ENCODE measurements at places on chromosomes 1 and 21.

- no peak for DNase-seq
Observed at GRCh38 chr1:60133848-60134247, 60.3 kb upstream of the C1orf87 start.

- DNase-seq, result no peak
Observed at GRCh38 chr1:181484821-181485220, 1.5 kb downstream of the CACNA1E start.

DNA sequence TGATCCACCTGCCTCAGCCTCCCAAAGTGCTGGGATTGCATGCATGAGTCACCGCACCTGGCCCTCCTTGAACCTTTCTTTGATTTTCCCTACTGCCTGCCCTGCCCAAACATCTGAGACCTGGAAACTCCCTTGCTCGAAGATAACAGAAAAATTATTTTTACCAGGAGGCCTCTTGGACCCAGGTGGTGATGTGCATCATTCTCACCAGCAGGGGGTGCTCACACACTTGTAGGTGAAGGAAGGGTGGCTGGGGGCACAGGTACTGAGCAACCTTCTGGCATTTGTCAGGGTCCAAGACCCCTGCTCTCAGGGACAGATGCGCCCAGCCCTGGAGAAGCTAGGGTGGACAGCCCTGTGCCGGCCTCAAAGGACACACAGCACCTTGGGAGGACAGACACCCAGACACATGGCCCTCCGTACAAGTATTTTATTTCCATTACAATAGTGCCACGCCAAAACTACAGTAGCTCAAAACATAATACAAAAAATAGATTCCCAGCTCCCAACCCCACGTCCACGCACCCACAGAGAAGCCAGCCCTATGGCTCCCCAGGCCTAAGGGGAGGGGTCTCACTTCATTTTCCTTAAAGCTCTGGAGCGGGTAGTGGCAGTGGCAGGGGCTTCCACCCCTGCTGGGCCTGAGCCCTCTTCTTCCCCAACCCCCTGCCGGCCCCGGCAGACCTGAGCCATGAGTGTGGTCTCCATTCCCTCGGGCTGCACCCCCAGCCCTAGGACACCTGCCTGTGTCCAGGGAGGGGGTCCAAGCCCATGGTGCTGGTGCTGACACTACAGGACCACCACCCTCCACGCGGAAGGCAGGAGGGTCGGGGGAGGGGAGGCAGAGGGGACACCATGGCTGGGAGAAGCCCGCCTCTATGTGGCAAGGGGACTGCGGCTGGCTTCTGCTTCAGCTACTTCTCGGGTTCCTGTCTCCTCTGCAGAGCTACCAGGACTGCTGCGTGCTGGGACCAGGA lies 40.4 kb upstream of the EIF4G3 start:
- DNase-seq, result no peak

DNA sequence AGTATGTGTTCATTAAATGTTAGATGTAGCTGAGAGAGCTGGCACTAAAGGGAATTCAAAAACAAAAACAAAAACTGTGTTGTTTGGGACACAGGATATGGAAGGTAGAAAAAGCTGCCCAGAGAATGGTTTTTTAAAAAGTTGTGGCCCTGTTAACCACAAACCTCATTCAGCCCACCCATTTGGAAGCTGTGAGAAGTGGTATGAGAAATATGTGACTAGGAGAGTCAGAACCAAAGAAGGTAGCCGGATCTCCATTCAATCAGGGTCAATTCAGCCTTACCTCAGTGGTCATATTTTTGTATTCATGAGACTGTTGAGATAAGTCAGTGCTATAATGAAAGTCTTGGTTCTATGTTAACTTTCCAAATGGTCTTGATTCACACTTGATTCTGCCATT lies 29.8 kb upstream of the CACYBP start:
- DNase-seq, result no peak

- DNase-seq, result no peak
Observed at GRCh38 chr1:94202241-94202640, 35.1 kb downstream of the ARHGAP29 start.

DNA sequence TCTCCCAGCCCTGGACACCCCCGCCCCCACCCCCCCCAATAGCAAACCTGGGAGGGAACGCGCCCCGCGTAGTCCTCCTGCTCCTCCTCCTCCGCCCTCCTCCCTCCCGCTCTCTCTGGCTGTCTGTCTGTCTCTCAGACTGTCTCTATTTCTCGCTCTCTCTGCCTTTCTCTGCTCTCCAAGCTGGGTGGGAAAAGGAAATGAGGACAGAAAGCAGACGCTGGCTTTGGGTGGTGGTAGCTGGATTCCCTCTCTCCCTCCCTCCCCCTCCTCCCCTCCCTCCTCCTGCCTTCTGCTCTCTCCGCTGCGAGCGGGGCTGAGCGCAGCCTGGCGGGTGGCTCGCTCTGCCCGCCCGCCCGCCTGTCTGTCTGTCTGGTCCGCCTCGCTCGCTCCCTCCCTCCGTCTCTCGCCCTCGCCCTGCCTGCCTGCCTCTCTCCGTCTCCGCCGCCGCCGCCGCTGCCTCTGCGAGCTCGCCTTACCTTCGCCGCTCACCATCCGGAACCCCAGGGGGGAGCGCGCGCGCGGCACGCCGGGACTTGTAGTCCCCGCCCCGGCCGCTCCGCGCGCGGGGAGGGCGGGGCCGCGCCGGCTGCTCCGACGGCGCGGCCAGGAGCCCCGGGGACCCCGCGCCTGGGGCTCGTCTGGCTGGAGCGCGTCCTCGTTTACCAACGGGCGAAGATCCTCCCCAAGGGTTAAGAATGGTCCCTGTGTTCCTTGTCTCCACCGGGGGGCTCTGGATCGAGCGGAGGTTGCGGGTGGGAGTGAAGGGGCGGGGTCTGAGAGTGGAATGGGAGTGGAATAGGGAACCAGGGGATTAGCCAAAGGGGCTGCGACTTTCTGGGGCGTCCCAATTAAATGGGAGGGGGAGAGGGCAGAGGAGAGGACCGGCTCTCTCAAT lies at the start of gene AHDC1:
Gene AHDC1, minus strand, starts transcription at position 464 of the 898 bp plus-strand sequence. CDS start 52,029 bp downstream, outside the sequence.
- DNase-seq, result no peak

DNA sequence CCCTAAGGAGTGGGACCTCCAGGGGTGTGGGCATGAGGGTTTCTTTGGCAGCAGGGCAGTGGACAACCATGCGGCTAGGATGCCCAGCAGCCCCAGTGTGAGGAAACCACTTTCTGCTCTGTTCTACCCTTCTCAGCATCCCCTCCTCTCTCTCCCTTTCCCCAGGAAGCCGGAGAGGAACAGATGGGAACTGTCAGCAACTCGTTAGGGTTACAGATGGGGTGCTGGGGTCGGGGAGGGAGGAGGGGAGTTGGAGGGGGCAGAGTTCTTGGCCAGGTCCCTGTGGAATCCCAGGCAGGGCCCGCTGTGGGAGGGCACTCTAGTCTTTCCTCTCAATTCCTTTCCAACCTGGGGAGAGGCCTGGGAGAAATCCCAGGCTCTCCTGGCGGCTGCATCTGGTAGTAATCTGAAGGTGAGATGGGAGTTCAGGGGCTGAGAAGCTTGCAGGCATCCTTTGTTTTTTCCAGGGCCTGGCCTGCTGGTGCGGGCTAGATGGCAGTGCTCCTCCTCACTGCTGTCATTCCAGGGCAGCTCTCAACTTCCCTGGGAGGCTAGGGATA lies 93.9 kb upstream of the CSF3R start:
- DNase-seq, result no peak

DNA sequence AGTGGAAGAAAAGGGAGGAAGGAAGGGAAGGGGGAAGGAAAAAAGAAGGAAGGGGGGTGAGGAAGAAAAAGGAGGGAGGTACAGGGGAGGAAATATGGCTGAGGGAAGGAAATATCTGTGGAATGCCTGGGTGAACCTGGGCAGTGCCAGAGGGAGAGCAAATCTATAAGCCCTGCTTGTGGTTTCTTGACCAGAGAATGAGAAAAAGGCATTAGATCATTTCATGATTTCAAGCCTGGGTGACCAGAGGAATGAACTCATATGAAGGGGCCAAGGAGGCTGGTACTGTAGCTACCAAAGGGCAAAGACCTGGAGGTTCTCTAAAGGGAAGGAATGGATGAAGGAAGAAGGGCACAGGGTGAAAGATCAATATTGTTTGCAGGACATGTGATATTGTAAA lies 31.4 kb downstream of the GNG12 start:
- no peak for DNase-seq

DNA sequence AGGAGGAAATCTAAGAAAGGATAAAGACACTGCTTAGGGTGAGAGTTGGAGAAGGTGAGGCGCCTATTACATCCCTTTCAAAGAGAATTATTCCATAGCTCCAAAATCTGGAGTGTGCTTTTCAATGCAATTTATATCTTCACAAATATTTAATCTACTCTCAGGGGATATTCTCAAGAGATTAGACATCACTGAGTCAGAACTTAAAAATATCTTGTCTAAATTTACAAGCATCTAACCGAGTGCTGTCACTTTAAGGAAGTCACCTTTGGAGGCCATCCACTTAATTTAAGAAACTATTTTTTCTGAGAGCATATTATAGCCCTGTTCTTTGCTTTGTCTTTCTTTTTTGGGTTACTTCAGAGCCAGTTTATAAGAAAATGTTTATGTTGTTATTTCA lies 134.6 kb downstream of the TNFSF18 start:
- no peak for DNase-seq

DNA sequence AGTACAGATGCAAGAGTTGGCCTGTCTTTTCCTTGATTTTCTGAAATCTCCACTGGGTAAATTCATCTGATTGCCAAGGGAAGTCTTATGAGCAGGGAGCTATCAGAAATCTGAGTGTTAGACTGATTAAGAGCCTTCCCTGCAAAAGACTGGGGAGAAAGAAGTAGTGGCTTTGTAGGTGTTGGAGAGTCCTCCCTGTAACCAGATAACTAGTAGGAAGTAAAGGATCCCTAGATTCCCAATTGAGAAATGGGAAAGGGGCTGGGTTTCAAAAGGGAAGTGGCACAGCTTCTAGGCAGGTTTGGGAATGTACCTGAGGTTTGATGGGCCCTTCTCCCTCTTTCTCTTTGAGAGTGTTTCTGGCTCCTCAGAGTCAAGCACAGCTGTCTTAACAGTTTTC lies 2.1 kb downstream of the TLCD4 start:
- DNase-seq, result no peak

Data from vagina (tissue), 2 donors.